Activated T-cell treated with anti-CD3 and anti-CD28 coated beads, Interleukin-2, amount 50 U/mL, for 1 hour (primary cell): ENCODE measurements at places on chromosomes 2 and 18.

GRCh38 chr2:180630756-180631155 lies 349.6 kb upstream of the UBE2E3 start:
- DNase-seq = no peak

GRCh38 chr2:203909261-203909967 lies 27.1 kb upstream of the ICOS start:
- DNase-seq = no peak

GRCh38 chr2:235709124-235709813 lies 215.4 kb downstream of the AGAP1 start:
- no peak for DNase-seq

DNA sequence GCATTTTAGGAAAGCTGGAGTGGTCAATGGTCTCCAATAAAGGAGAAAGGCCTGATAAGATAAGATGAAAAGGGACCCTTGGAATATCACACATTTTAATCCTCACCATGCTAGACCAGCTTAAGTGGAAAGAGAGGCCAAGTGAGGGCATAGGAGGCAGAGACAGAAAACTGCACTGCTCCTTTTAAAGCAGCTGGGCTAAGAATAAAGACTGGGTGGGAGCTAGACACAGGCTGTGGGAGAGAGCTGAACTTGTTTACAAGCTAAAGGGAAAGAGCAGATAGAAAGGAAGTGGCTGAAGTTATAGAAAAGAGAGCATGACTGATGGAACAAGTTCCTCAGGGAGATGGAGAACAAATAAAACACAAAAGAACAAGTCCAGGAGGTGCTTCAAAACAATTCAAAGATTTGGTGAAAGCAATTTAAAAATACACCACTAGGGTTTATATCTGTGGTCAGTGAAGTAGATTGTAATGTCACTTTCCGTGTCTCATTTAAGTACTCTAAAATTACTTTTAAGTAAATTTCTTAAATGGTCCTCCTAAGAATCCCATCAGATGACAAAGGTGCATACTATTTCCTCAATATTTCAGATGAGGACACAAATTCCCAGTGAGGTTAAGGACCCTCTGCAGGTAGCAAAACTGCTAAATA lies 7.5 kb downstream of the COL5A2 start:
- no peak for DNase-seq

- DNase-seq = no peak
Observed at GRCh38 chr2:5495586-5495985, 196.6 kb upstream of the SOX11 start.

- peak; percentile 25 for DNase-seq
Observed at GRCh38 chr2:218323526-218324472, 31.5 kb upstream of the TMBIM1 start.

- DNase-seq = no peak
Observed at GRCh38 chr2:165777522-165778186, 16.4 kb downstream of the GALNT3 start.

DNA sequence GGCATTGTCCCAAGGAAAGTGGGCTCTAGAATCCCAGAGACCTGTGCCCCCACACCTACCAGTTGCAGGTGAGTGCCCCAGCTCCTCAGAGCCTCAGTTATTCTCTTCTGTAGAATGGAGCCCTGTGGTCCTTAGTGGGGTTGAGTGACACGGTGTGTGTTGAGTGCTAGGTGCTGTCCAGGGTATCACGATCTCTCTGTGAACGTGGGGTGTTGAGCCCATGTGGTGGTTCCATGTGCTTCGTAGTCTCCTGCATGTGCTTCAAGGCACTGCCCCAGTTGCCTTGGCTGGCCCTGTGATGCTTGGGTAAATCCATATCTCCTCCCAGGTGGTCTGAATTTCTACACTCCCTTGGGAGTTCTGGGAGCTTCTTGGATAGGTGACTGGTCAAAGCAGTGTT lies 54.9 kb downstream of the SH3RF3 start:
- no peak for DNase-seq

DNA sequence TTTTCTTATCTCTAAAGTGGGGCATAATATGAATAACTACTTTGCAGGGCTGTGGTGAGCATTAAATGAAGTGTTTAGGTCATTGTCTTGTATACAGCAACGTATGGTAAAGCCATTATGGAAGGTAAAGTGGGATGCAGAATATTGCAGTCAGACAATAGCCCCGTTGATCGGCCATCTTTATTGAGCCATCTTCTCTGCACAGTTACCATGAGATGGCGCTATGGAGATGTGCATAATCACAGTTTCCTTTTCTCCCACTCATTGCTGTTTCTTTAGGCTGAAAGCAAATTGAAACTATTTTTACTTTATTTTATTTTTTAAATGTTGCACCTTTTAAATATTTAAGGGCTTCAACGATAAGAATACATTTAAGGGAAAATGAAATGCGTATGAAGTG lies 108.9 kb downstream of the THSD7B start:
- no peak for DNase-seq

- DNase-seq = no peak
Observed at GRCh38 chr2:55707751-55708150, 14.1 kb upstream of the PNPT1 start.

DNA sequence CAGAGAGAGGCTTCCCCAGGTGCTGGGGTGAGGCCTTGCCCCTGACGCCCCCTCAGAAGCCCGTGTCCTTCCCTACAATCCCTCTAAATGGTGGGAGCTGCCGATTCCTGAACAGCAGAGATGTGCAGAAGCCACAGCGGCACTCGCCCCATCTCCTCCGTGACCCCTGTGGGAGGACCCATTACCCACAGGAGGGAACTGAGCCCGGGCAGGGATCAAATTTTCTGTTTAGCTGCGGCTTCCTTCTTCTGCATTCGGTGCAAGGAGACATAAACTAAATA lies 181.2 kb upstream of the RAB6C start:
- no peak for DNase-seq

DNA sequence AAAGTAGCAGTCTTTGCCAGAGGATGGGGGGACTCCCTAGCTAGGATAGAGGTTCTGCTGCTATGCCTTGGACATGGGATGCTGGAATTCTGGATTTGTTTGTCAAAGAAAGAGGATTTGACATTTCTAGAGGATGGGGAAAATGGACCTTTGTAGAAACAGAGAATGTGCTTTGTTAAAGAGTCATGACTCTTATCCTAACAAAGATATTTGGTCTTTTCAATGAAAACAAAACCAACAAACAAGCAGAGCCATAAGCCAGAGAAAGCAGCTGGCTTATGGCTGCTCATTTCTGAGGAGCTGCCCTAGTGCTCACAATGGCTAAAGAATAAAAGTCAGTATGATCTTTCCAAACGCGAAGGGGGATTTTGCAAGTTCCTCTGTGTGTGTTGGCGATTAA lies 40.8 kb upstream of the MAPRE2 start:
- no peak for DNase-seq

DNA sequence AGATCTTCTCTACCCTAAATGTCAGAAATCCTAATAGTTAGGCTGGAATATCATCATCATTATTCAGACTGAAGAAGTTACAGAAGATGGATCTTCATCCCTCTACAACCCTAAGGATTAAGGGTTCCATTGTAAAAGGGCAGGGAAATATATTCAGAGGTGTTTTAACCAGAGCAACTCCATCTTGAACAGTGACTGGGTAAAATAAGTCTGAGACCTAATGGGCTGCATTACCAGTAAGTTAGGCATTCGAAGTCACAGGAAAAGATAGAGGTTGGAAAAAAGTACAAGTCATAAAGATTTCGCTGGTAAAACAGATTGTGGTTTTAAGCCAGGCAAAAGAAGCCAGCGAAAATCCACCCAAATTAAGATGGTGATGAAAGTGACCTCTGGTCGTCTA lies 968.7 kb downstream of the CNTNAP5 start:
- DNase-seq = no peak

DNA sequence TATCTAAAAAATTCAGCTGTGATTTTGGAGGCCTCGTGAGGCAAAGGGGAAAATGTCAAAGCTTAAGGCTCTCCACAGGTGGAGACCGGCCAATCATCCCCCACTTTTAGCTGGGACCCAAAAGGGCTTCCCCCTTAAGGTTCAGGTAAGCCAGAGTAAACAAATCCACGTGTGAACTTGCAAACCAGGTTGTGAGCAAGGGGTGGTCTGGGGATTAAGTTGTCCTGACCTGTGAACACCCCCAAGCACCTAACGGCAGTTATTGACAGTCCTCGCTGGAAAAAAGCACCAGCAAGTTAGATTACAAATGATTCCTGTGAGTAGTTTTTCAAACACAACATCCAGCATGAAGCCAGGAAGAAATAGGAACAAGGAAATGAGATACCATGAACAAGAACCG lies 42.9 kb downstream of the MYO7B start:
- DNase-seq = no peak

- DNase-seq = no peak
Observed at GRCh38 chr2:16173893-16174692, 233.7 kb downstream of the MYCN start.

DNA sequence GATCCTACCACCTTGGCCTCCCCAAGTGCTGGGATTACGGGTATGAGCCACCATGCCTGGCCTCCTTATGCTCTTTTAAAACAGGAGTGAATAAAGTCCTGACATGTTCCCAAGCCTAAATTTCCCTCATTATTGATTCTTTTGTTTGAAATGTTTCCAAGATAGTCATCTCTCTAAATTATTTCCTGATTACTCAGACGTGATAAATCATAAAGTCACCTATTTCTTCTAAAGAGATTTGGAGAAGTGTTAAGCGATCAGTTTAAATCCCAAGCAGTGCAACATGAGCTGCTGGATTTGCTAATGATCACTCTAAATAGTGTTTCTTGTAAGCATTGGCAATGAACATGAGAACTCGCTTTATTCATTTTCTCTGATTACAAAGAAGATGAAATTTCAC lies 51.8 kb downstream of the PMAIP1 start:
- no peak for DNase-seq

- DNase-seq = no peak
Observed at GRCh38 chr2:178870703-178871102, 63.5 kb upstream of the TTN start.

GRCh38 chr18:79964330-79965118 lies at the start of gene HSBP1L1:
HSBP1L1 (plus strand) TSS chr18:79964643; CDS start chr18:79964736, 93 bp downstream.
- peak; percentile 77 for DNase-seq

- no peak for DNase-seq
Observed at GRCh38 chr18:67266246-67267237, 250.0 kb downstream of the DSEL start.

DNA sequence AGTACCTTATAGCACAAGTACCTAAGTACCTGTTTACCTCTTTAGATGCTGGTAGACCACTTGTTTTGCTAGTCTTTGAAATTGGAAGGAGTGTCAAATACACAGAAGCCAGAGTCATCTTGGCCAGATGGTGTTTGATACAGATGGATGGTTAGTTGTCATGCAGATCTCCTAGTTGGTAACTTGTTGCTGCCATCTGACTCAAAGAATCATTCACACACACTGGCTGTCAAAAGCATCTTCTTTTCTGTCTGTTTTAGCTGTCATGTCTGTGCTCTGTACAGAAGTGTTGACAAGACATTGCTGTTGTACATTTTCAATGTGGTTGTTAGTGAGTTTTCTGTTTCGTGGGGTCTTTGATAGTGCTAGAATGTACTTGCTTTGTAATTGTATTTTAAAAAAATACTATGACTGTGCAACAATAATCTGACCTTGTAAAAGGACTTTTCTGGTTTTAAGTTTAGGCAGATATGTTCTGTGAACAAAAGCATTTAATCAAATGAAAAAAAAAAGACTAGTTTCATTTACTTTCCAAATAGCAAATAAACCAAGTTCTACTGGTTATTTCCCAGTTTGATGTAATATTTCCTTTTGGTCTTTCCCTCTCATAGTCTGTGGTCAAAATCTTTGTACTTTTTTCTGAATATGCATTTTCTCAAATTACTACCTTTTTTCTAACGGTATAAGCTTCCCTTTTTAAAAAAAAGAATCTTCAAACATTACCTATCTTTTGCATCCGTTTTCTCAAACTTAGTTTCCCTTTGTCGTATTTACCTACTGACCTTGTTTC lies 39.9 kb downstream of the TANK start:
- DNase-seq = no peak

DNA sequence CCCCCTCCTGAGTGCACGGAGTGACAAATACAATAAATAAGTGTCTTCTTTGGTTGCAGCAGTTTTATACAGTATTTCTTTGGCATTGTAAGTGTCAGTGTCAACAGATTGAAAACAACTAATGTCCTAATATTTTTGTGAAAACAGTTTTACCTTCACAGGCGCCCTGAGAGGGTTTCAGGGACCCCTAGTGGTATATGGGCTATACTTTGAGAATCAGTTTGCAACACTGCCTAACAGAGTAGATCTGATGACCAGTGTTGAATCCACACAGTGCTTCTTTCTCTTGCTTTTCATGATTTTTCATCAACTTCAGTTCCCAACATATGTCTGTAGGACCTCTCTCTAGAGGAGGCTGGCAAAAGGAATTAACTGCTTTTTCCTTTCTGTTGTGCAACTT lies 162.2 kb downstream of the PRPF40A start:
- DNase-seq = no peak

- DNase-seq = no peak
Observed at GRCh38 chr2:17482651-17483050, 35.6 kb downstream of the RAD51AP2 start.

DNA sequence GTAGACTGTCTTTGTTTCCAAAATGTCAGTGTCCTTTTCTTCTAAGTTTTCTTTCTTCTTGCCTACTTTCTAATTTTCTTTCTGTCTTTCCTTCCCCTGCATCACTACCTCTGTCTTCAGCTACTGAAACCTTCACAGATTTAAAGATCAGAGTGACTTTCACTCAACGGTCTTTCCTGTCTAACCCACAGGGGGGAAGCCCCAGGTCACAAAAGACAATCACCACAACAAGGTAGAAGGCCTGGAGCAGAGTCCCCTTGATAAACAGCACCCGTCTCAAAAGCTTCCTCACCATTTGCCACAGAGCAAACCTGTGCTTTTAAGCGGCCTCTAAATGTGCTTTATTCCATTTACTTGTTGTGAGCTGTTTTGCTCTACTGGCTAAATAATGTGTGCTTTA lies 665.4 kb downstream of the BCL11A start:
- DNase-seq = peak; percentile 23

DNA sequence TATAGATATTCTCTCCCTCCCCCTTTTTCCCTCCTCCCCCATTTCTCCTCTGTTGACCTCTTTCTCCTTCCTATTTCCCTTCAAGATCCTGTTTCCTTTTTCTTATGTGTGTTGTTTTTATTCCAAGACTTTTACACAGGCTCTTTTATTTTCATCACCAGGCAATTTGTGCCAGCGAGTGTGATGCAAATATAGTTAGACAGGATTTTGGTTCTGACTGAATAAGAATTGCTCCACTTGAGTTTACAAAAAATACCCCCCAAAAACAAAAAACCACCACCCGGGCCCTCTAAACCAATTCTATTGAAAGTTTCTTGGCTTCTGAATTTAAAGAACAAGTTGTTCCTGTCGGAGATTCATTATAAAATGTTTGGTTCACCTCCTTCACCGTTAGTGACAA lies 50.9 kb upstream of the MAPK4 start:
- DNase-seq = no peak
